ENCODE measurements at places on chromosomes 6 and 20. TPM values are rescaled to one million over a fixed set of nuclear protein-coding genes. Genes with fewer than 3 reads are reported as not detected.

SLC17A2 gene
- not detected for total RNA-seq

- H3K27me3 ChIP-seq: peaks cover 27% of the 10 kb centered on the region
- H3K27ac ChIP-seq: no peak overlapping the region
- H3K36me3 ChIP-seq: no peaks in the 10 kb centered on the region
- H3K4me3 ChIP-seq: no peak overlapping the region
- no peak for DNase-seq
- H3K4me1 ChIP-seq: peaks cover 2% of the 10 kb centered on the region
These were observed 46.8 kb upstream of the BHLHE23 start for GRCh38 chr20:63053432-63054102.

DNA sequence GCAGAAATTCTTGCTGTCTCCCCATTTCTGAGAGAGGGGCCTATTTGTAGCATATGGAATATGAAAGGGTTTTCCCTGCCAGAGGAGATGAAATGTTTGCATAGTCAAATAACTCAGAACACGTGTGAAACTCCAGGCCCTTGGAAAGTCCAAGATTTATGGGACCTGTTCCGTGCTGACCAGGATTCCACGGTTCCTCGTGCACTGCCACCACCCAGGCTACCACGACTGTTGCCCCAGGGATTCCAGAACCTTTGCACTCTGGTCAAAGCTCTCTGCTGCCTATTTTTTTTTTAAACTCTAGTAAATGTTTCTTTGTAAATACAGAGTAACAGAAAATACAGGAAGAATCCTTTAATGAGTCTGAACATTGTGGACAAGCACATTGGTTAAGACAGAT lies 35.0 kb downstream of the MYLK4 start:
- no peaks in the 10 kb centered on the region for H3K36me3 ChIP-seq
- no peaks in the 10 kb centered on the region for H3K27me3 ChIP-seq
- H3K27ac ChIP-seq: no peak overlapping the region
- no peak overlapping the region for H3K4me3 ChIP-seq

PPP1R3G gene
- total RNA-seq: 2.6 TPM

- no peaks in the 10 kb centered on the region for H3K36me3 ChIP-seq
- DNase-seq: no peak
- H3K4me1 ChIP-seq: no peaks in the 10 kb centered on the region
These were observed 324.2 kb upstream of the RUNX2 start for GRCh38 chr6:45003961-45004360.

- H3K27me3 ChIP-seq: peaks cover 6% of the 10 kb centered on the region
- no peaks in the 10 kb centered on the region for H3K4me1 ChIP-seq
- no peak overlapping the region for H3K4me3 ChIP-seq
- H3K27ac ChIP-seq: no peak overlapping the region
- H3K36me3 ChIP-seq: no peaks in the 10 kb centered on the region
These were observed 72.0 kb downstream of the TTLL2 start for GRCh38 chr6:167396659-167397490.

PLA2G7 gene
- total RNA-seq: 1.2 TPM

BMP7 gene
- 3.8 TPM for total RNA-seq

GRCh38 chr6:56758120-56758519 lies 115.4 kb upstream of the DST start:
- peaks cover 6% of the 10 kb centered on the region for H3K4me1 ChIP-seq
- no peak overlapping the region for H3K4me3 ChIP-seq
- H3K27ac ChIP-seq: no peak overlapping the region
- no peaks in the 10 kb centered on the region for H3K27me3 ChIP-seq
- no peaks in the 10 kb centered on the region for H3K36me3 ChIP-seq

EMILIN3 gene
- total RNA-seq: 46.1 TPM

GRCh38 chr20:15033891-15034290 lies 696.5 kb upstream of the FLRT3 start:
- peaks cover 2% of the 10 kb centered on the region for H3K27me3 ChIP-seq
- no peak for DNase-seq
- no peak overlapping the region for H3K27ac ChIP-seq
- no peaks in the 10 kb centered on the region for H3K4me1 ChIP-seq
- no peak overlapping the region for H3K4me3 ChIP-seq
- no peaks in the 10 kb centered on the region for H3K36me3 ChIP-seq

DNA sequence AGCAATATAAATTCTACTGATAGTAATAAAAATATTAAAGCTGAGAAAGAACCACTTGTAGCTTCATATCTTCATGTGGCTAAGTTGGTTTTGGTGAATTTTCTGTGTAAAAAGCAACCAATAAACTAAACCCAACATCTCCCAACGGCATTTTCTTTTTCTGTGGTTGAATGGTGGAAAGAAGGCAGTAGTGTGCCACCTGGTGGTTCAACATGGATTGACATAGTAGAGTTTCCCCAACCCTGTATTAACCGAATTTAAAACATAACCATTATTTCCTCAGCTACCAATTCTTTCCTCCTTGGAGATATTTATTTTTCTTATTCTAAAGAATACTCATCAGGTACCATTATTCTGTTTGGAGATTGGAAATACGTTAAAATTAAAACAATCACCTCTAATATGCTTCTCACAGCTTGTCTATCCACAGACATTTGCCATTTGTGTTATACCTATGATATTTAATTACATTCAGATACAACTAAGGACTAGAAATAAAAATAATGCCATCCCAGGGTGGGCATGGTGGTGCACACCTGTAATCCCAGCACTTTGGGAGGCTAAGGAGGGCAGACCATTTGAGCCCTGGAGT lies 117.1 kb upstream of the EEF1E1 start:
- H3K27me3 ChIP-seq: no peaks in the 10 kb centered on the region
- no peak overlapping the region for H3K27ac ChIP-seq
- H3K4me3 ChIP-seq: no peak overlapping the region
- H3K36me3 ChIP-seq: no peaks in the 10 kb centered on the region

DNA sequence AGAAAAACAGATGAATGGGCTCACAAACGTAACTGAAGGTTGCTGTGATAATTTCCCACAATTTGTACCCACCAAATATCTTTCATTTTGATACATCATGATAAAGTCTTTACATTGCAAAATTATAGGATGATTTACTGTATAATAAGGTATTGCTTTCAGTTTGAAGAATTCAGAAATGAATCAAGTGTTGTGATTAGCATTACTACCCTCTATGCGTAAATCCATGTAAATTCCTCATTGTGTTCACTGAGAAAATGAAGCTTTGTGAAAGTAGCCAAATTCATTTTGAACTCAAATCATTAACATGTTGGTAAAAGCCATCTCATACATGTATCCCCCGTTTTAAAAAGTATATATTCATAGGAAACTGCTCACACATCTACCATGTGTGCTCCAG lies 379.4 kb downstream of the ESR1 start:
- no peaks in the 10 kb centered on the region for H3K27me3 ChIP-seq
- no peak overlapping the region for H3K4me3 ChIP-seq
- H3K36me3 ChIP-seq: peaks cover 7% of the 10 kb centered on the region
- DNase-seq: no peak

DNA sequence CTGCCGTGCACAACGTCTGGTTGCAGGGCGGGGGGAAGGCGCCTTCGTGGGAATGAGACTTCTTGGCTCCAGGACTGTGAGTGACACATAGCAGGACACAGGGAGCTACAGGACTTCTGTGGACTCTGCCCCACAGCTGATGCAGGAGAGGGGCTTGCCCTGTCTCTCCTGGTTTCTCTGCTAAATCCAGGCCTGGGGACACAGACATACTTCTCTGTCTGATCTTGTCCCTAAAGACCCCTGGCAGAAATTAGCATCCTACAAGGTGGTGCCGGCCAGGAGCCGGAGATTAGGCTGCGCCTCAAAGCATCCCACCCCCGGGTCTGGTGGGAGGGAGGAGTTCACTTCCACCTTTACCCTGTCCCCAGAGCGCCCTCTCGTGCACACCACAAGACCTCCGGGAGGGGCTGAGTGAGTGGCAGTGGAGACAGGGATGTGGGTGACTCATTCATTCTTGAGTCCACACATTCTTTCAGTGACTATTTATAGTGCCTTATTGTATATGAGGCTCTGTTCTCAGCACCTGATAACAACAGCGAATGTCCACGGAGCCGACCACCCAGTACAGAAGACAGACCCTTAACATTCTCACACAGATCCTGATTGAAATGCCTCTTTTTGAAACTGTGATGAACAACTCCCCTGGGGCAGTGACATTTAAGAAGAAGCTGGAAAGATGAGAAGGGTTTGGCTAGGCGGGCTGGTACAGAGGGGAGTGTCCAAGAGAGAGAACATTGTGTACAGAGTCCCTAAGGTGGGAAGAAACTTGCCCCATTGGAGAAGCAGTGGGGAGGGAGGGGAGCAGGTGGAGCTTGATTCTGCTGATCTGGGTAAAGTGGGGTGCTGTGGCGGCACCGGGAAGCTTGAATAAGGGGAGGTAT lies 39.0 kb downstream of the GMPR start:
- peaks cover 33% of the 10 kb centered on the region for H3K4me1 ChIP-seq
- H3K27ac ChIP-seq: peak overlapping the region; percentile 83
- no peak overlapping the region for H3K4me3 ChIP-seq
- peaks cover 8% of the 10 kb centered on the region for H3K36me3 ChIP-seq
- no peaks in the 10 kb centered on the region for H3K27me3 ChIP-seq
- peak; percentile 77 for DNase-seq

DNA sequence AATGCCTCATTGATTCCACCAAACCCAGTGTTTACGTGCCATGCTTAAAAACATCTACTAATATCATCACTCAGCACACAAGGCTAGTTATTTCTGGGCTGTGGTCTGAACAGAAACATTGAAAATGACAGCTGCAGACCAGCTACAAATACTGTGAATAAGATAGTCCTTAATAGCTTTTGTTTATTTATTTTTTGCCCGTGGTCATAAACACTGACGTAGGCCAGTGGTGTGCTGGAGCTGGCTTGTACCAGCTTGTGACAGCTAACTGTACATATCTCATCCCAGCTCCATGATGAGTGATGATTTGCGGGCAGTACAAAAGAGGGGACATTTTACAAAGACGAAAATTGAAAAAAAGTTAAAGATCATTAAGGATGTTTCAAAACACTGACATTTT lies 1057.0 kb downstream of the EPHA7 start:
- DNase-seq: no peak
- no peaks in the 10 kb centered on the region for H3K36me3 ChIP-seq
- H3K27me3 ChIP-seq: no peaks in the 10 kb centered on the region
- no peak overlapping the region for H3K27ac ChIP-seq
- H3K4me1 ChIP-seq: no peaks in the 10 kb centered on the region
- H3K4me3 ChIP-seq: no peak overlapping the region

TMEM217 gene
- 0.49 TPM for total RNA-seq

DNA sequence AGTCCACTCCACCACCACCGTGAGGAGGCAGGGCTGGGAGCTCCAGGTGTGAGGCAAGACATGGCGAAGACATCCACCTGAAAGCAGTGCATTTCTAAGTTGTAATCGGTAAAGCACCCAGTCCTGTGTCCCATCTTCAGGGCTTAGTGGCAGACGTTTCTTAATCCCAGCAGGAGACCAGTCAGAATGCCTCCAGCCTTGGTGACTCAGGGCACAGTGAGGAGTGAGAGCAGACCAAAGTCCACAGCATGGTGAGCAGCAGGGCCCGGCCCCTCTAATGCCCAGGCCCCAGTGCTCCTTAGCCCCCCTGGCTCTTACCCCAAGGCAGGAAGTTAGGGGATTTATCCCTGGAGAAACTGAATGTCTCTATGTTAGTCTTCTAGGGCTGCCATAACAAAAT lies 183.9 kb downstream of the SYNDIG1 start:
- no peaks in the 10 kb centered on the region for H3K36me3 ChIP-seq
- DNase-seq: no peak
- no peak overlapping the region for H3K4me3 ChIP-seq
- no peaks in the 10 kb centered on the region for H3K27me3 ChIP-seq
- no peak overlapping the region for H3K27ac ChIP-seq

GRCh38 chr6:53929041-53929820 lies 134.4 kb downstream of the LRRC1 start:
- H3K27ac ChIP-seq: no peak overlapping the region
- no peaks in the 10 kb centered on the region for H3K27me3 ChIP-seq
- DNase-seq: no peak
- H3K4me3 ChIP-seq: no peak overlapping the region

DNA sequence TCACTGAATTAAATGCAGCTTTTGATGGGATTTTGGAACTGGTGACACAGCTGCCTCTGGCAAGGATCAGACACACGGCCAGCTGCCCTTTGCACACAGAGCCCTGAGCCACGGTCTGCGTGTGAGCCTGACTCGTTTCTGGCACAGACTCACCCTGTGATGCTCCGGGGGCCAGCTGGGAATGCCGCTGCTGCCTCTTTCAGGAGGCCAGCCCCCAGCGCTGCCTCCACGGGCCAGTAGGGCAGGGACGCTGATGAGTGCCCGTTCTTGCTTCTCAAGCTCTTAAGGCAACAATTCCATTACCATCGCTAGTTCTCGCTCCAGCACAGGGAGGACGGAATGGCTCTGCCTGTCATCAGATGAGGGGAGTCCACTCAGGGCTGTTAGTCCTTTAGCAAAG lies 61.6 kb downstream of the IRF4 start:
- peaks cover 12% of the 10 kb centered on the region for H3K4me1 ChIP-seq
- peak; percentile 84 for DNase-seq
- H3K27ac ChIP-seq: no peak overlapping the region
- no peak overlapping the region for H3K4me3 ChIP-seq
- H3K27me3 ChIP-seq: peaks cover 19% of the 10 kb centered on the region

DNA sequence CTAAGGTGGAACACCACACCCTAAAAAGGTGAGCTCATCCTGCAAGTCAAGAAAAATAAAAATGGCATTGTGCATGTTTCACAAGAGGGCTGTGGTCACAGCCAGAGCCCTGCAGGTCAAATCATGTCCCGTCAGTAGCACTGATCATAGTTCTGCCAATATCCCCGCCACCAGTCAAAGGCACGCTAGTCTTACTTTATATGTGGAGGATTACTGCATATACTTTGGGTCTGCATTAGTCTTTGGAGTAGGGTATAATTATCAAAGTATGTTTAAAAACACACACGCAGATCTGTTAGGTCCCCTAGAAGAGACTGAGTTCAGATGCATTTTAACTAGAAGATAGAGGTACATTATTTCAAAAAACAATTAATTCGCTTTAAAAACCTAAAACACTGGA lies 1.8 kb downstream of the PERP start:
- no peaks in the 10 kb centered on the region for H3K36me3 ChIP-seq
- H3K4me1 ChIP-seq: peaks cover 7% of the 10 kb centered on the region
- H3K4me3 ChIP-seq: no peak overlapping the region
- H3K27me3 ChIP-seq: peaks cover 30% of the 10 kb centered on the region

DNA sequence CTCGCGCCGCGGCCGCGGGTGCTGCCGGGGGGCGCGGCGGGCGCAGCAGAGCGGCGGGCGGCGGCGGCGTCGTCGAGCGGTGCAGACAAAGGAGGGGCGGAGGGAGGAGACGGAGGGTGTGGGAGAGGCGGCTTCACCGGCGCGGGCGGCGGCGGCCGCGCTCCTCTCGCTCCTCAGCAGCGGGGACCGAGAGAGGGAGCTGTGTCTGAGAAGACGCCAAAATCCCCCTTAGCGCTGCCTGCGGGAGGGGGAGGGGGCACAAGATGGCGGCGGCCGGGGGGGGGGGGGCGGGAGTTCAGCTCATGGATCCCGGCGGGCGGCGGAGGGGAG lies 296 bp downstream of the ADNP start:
- no peaks in the 10 kb centered on the region for H3K27me3 ChIP-seq
- peaks cover 15% of the 10 kb centered on the region for H3K4me1 ChIP-seq
- H3K27ac ChIP-seq: peak overlapping the region; percentile 100
- peaks cover 10% of the 10 kb centered on the region for H3K36me3 ChIP-seq
- no peak for DNase-seq
- H3K4me3 ChIP-seq: peak overlapping the region; percentile 70

Measured in muscle of leg (tissue), 16 donors.